HS-27A (cell line): ENCODE measurements at places on chromosomes 11 and 22.

DNA sequence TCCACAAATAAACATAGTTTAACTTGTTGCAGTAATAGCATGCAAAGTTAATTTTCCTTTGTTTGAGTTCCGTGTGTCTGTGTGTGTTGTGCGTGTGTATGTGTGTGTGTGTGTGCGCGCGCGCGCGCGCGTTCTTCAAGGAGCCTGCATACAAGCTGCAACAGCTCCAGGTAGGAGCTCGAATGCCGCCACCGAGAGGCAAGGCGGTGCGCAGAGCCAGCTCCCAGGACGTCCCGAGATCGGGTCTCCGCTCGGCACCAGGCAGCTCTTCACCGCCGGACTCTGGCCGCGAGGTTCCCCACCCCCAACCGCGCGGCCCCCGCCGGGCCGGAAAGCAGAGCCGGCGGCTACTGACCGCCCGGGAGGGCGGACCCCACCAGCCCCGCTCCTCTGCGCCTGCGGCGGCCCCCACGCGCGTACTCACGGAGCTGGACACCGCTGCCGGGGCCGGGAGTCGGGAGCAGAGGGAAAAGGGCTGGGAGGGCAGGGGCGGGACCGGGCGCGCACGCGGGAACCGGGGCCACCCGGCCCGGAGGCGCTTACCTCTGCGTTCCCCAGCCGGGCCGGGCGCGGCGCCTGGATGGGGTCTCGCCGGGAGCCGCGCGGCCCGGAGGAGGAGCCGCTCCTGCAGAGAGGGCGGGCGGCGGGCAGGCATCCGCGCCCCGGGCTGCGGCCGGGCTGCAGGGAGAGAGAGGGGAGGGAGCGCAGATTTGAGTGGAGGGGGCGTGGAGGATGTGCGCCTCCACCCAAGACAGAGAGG, 40.4 kb upstream of the AKIP1 start:
- peak; percentile 43 for DNase-seq

- no peak for DNase-seq
Measured at GRCh38 chr11:127074151-127074761, 73.7 kb upstream of the KIRREL3 start.

DNA sequence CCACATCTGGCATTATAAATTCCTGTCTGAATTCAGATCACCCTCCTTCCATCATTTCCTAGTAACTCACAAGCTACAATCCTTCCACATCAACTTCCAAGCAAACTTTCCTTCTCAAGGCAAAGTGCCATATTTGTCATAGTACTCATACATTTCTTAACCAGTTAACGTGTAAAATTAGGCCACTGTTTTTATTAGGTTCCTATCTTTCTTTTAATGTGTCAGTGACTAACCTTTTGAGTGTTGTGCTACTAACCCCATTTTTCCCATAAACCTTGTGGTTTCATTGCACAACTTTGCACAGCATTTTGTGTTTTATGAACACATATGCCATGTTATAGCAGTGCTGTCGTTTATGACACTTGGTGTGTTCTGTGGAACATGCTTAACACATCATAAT, 90.1 kb downstream of the KIF18A start:
- no peak for DNase-seq

- no peak for DNase-seq
Measured at GRCh38 chr22:19990609-19991394, 25.8 kb downstream of the ARVCF start.

DNA sequence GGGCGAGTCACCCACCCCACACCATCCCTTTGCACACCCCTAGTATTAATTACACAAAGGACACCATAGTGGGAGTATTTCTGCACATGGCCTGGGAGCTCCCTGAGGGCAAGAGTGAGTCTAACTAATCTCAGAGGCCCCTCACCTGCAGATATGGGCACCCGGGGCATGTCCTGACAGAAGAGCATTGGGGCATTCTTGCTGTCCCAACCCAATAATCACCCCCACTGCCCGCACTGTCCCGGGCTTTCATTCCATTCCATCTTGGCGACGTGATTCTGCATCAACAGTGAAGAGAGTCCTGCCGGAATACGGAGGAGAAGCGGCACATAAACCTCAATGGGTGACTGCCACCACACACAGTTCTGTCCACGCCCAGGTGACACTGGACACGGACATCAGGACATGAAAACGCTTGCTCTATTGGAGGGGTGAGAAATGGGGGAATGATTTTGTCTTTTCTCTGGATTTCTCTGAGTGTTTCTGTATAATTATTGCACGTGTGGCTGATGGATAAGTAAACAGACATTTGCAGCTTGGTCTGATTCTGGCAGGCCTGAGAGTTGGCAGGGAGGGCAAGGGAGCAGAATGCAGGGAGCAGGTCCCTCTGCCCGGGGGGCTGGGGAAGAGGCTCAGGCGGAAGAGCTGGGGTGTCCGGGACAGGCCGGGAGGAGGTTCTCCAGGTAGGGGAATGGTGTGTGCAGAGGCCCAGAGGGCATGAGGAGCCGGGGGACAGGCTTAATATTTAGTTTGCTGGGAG, 38.2 kb downstream of the SCUBE1 start:
- DNase-seq: no peak

GRCh38 chr11:20026629-20027555, 133.4 kb downstream of the DBX1 start:
- DNase-seq: no peak

DNA sequence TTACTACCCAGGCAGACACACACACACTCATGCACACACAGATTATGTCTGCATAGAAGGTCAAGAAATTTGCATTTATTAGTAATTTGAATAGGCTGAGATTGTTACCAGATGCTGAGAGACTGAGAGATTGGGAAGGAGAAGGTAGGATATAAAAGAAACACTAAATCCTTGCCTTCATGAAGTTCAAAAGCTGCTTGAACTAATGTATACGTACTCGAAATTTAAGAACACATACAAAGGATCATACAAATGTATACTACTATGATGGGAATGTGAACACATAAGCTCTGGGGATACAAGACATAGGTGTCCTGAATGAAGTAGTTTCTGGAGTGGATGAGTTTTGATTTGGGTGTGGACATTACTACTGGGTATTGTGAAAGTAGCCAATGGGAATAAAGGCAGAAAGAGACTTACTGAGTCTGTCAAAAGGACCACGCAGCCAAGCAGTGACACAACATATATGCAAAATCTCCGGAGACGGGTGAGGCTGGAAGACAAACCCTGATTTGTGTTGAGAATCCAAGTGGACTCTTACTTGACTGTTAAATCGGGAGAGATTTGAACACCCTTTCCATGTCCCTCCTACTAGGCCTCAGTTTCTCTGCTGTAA, 7.3 kb upstream of the PKNOX2 start:
- no peak for DNase-seq

DNA sequence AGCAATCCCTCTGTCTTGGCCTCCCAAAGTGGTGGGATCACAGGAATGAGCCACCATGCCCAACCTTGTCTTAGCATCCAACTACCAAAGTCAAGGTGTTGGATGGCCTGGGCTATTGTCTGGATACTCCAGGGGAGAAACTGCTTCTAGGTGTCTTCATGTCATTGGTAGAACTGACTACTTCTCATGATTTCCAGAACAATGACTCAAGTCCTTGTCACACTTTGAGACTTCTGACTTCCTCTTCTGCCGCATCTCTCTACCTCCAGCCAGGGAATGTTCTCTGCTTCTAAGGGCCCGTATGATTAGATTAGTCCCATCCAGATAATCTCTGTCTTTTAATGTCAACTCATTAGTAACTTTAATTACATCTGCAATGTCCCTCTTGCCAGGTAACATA, 30.6 kb downstream of the APOL6 start:
- DNase-seq: no peak

- DNase-seq: no peak
Measured at GRCh38 chr11:5931061-5931460, 11.0 kb upstream of the OR56A3 start.

DNA sequence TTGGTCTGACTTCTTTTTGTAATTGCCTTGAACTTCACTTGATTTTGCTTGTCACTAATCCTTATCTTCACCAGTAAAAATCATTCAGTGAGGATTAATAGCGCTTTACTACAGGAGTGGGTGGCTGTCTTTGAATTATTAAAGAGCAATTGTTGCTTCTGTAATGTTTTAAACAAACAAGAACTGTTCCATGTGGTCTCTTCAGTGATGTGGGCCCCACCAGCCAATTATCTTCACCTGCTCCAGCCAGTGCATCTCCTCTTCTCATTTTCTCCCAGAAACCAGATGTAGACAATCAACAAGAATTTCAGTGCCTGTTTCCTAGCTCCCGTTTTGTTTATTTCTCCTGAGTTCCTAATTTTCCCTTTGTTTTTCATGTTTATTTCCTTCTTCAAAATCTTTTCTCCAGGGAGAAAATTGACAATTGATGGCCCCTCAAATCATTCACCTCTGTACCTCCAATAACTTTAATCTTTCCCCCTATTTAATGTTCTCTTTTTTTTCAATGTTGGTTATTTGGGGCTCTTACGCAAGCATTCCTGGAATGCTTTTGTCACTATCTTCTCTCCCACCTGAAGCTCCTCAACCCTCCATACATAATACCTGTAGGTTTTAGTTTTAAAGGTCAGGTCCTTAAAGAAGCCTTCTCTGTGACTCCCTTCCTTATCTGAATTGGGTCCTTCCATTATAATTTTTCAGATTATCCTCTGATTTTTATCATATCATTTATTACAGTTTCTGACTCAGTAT, 115.1 kb downstream of the ARFGAP2 start:
- DNase-seq: no peak

GRCh38 chr11:65899356-65900124, 648 bp downstream of the FOSL1 start:
- DNase-seq: no peak

DNA sequence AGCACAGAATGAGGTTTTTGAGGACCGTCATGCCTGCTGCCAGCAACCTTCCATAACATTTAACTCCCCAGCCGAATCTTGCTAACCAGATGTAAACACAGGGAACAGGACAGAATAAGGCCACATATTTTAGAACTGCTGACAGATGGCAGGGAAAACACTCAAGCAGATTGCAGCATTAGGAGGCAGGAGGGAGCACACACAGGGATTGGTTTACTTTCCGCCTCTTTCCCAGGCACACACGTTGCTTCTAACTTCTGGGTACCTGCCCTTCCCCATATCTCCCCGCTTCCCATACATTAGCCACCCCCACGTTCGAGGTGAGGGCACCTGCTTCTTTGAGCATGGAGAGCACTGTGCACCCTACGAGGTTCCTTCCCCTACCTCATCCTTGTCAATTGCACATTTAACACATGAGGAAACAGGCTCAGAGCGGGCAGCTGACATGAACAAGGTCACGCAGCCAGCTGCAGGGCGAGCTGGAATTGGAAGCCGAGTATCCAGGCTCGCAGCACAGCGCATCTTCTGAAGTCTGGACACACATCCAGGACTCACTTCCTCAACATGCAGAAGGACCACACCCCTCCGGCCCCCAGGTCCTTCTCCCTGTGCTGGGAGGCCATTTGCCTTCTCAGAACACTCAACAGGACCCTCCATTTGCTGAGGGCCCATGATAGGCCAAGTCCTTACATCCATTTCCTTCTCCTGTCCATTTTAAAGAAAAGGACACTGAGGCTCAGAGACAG, 18.7 kb downstream of the ASPHD2 start:
- no peak for DNase-seq

DNA sequence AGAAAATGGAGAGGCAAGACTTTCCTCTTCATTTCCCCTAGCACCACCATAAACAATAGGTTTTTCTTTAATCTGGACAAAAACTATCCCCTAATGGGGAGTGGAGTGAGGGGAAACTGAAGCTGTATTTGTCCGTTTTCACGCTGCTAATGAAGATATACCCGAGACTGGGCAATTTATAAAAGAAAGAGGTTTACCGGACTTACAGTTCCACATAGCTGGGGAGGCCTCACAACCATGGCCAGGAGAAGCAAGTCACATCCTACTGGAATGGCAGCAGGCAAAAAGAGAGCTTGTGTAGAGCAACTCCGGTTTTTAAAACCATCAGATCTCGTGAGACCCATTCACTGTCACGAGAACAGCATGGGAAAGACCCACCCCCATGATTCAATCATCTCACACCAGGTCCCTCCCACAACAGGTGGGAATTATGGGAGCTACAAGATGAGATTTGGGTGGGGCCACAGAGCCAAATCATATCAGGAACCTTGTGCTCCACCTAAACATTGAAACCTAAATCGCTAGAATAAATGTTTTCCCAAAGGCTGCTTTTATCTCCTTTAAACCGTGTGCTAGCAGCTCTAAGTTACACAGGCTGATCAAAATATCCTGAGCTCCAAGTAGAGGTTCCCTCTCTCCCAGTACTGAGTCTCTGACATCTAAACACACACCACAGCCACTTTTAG, 4.3 kb downstream of the UBQLN3 start:
- DNase-seq: no peak

DNA sequence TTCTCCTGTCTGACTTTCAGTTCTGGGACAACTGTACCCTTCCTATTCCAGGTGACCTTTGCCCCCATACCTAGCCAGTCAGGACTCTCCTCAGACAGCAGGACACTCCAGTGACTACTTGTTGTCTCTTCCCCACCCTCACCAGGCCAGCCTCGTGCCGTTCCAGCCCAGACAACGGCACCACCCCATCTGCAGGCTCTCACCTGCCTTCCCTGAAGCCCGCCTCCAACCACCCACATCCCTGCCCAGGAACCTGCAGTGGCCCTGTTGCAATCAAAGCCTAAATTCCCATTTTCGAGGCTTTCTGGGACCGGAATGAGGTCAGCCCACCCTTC, 3.7 kb downstream of the IL2RB start:
- DNase-seq: no peak

DNA sequence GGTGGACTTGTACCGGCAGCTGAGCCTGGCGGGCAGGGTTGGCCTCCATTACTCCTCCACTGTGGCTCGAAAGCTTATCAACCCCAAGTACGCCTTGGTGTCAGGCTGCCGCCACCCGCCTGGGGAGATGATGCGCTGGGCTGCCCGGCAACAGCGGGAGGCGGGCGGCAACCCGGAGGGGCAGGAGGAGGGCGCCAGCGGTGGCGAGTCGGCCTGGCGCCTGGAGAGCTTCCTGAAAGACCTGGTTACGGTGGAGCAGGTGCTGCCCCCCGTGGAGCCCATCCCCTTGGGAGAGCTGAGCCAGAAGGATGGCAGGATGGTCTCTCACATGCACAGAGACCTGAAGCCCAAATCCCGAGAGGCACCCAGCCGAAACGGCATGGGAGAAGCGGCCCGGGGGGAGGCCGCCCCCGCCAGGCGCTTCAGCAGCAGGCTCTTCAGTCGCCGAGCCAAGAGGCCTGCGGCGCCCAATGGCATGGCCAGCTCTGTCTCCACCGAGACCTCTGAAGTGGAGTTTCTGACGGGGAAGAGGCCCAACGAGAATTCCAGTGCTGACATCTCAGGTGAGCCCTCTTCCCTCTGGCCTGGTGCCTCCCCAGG, 26.7 kb downstream of the FAM83F start:
- no peak for DNase-seq

- no peak for DNase-seq
Measured at GRCh38 chr11:15473954-15474837, 359.5 kb downstream of the INSC start.

- no peak for DNase-seq
Measured at GRCh38 chr11:106015066-106015465, 7.0 kb downstream of the MSANTD4 start.

- DNase-seq: no peak
Measured at GRCh38 chr22:22981670-22982571, 88.4 kb upstream of the GNAZ start.
